Cerebellar nuclear complex (tissue), 1 donor: ENCODE measurements at places on chromosomes 6 and 20.
A peak's percentile ranks its signal among the peaks of the same experiment; 100 is the strongest.

DNA sequence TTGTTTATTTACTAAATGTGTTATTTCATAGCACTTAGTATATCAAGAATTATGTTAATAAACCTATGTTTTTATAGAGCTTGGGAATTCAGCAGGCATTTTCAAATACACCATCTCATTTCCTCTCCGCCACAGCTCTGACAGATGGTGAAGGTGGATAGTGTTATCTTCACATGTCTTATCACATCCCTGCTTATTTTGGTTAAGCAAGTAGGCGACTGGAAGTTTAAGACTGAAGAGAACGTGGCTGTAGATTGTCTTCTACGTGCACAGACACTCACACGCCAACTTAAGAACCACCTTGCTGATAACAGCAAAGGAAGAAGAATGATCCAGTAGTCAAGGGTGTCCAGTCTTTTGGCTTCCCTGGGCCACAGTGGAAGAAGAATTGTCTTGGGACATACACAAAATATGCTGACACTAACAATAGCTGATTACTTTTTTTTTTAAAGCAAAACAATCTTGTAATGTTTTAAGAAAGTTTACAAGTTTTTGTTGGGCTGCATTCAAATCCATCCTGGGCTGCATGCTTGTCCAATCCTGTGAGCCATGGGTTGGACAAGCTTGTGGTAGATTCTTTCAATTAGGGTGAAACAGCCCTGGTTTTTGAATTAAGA, 43.3 kb upstream of the SCGN start:
- no peak for DNase-seq

- DNase-seq = no peak
Observed at GRCh38 chr20:59938696-59939051, 1.4 kb downstream of the PPP1R3D start.

- no peak for DNase-seq
Observed at GRCh38 chr6:125812394-125813292, 21.9 kb downstream of the NCOA7 start.

GRCh38 chr20:48006036-48006833, 221.0 kb upstream of the SULF2 start:
- DNase-seq = no peak

GRCh38 chr20:15930311-15931305, 642.6 kb downstream of the KIF16B start:
- peak; percentile 24 for DNase-seq

DNA sequence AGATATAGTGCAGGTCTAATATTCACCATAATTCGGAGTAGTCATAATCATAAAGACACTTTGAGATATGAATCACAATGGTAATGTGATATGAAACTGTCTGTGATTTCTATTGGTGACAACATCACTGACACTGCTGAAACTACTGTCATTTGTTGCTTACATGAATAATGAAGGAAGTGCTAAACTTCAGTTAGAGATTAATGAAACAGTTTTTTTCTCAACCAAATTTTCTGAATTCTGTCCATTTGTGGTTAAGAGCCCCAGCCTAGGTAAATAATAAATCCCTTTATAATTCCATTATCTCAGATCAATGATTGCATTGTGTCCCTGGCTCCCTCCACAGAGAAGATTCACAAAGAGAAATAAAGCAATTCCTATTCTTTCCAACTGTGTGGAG, 122.6 kb downstream of the HIVEP2 start:
- no peak for DNase-seq

GRCh38 chr20:37384683-37385174, 38.8 kb downstream of the SRC start:
- DNase-seq = no peak

- DNase-seq = no peak
Observed at GRCh38 chr6:55443238-55444134, 116.2 kb downstream of the GFRAL start.
